GM04503 (cell line): ENCODE measurements at places on chromosomes 12 and 14.

DNA sequence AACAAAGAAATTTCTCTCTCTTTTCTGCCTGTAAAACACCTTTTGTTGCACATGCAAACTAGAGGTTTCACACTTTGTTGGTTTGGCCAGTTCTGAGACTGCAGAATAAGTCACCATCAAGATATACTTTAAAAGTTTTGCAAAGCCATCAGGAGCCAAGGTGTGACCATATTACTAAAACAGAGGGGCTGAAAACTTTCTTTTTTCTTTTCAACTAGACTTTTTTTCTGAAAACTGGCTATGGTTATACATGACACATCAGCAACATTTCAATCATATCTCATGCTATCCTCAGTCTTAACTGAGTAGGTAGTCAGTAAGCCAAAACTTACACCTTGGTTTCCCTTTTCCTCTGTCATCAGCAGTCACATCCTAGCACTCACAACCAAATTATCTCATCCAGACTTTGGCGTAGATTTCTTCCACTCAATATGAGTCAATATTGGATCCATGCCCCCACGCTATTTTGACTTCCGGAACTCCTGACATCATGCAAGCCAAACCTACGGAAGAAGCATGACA lies 4.1 kb upstream of the IFNG start:
- no peak for DNase-seq

GRCh38 chr14:24774187-24774915 lies 140.4 kb upstream of the GZMB start:
- DNase-seq, result no peak

- no peak for DNase-seq
Observed at GRCh38 chr12:39620659-39621658, 1.4 kb upstream of the ABCD2 start.

DNA sequence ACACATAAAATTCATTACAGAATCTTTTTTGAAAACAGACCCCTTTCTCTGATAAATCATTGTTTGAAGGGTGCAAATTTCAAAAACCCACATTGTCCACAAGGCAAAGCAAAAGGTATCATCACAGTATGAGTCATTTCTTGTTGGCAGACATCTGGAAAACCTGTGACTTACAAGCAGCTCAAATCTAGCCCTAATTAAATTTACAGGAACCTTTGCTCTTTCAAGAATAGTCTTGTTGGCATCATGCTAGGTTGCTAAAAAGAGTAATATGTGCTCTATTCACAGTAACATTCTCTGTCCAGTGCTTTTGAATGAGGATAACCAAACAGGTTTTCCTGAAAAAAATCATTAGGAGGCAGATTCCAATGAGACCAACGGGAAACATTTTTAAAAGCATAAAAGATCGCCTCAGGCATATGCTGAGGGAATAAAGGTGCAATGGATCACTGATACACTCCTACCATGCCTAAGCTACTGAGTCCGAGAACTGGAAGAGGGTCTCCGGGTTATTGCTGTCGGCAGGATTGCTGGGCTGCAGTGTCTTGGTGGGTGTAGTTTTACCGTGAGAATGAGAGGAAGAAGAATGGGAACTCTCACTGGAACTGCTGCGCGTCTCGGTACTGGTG lies 55.5 kb upstream of the TTC7B start:
- no peak for DNase-seq

- DNase-seq, result no peak
Observed at GRCh38 chr12:75707983-75708382, 196.6 kb upstream of the KRR1 start.
